Central memory CD8-positive, alpha-beta T cell (primary cell): ENCODE measurements at places on chromosomes 6 and 20.

DNA sequence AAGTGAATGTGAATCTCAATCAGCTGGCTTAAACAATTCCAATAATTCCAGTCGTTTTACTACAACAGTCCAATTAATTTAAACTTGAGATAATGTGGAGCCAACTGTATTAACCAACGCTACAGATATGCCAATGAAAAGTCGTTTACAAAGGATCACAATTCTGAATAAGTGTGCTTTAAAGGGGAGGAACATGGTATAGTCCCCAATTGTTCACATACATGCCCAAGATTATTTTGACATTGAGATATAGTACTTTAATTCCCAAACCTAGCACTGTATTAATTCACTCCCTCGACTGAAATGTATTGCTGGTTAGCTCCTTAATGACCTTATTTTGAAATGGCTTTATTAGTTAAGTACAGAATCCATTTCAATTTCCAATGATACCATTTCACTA is 2.5 kb downstream of the AKIRIN2 start:
- peak overlapping the region; percentile 80 for H3K27ac ChIP-seq
- H3K27me3 ChIP-seq, result no peaks in the 10 kb centered on the region
- no peak for DNase-seq
- peak overlapping the region; percentile 87 for H3K4me3 ChIP-seq

- H3K4me1 ChIP-seq, result peaks cover 22% of the 10 kb centered on the region
- no peak for DNase-seq
- H3K27ac ChIP-seq, result no peak overlapping the region
- H3K27me3 ChIP-seq, result peaks cover 34% of the 10 kb centered on the region
Measured at GRCh38 chr6:33193619-33194018, 1.4 kb upstream of the COL11A2 start.

DNA sequence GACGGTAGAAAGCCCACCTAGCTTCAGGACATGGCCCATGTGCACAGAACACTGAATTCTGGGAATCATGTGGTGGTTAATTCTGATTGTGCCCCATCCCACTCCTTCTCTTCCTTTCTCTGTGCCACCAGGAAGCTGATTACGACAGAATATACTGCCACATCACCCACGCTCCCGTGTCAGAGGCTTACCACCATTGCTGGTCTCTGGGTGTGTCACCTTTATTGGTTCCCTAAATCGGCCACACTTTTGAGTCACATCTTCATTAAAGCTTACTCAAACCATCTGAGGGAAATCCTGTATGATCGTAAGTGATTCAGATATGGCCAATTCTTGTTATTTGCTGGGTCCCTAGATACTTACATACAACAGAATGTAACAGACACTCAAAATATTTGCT is 3.1 kb downstream of the TRMT6 start:
- no peak for DNase-seq
- H3K36me3 ChIP-seq, result peaks cover 52% of the 10 kb centered on the region
- no peaks in the 10 kb centered on the region for H3K27me3 ChIP-seq

- H3K4me3 ChIP-seq, result no peak overlapping the region
- no peaks in the 10 kb centered on the region for H3K27me3 ChIP-seq
- peaks cover 7% of the 10 kb centered on the region for H3K4me1 ChIP-seq
- peak; percentile 71 for DNase-seq
- H3K36me3 ChIP-seq, result peaks cover 26% of the 10 kb centered on the region
- no peak overlapping the region for H3K27ac ChIP-seq
Measured at GRCh38 chr20:31560094-31560745, 44.9 kb upstream of the ID1 start.

DNA sequence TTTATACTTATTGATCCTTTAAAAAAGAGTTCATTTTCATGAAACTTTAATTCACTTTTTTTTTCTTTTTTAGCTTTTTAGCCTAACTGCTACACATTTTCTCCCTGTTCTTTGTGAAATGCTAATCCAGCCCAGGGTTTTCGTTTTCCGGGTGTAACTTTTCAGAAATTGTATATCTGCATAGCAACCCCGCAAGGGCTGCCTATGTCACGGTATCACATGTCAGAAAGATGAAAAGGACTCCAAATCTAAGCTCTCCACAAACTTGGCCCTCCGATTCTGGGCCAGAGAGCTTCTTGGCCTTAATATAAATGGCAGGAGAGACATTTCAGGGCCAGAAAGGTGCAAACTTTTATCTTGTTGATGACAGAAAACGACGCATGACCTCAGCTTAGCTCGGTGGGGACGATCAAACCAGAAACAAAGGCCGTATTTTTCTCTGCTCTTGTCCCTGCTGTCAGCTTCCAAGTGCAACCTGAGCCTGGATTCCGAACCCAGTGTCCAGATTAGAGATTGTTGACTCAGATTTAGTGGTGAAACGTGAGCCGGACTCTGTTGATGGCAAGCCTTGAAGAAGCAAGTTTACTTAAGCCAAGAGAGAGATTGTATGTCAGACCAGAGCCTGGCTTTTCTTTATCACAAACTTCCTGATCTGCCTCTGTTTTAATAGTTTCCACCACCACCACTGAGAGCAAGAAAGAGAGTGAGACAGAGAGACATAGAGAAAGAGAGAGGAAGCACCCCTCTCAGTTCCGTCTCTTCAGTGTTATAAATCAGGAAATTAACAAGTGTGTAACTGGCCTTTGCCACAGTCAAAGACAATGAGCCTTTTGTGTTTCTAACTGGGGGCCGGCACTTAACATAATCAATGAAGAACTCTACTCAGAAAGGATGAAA is 157.8 kb downstream of the SCML4 start:
- H3K27me3 ChIP-seq, result peaks cover 20% of the 10 kb centered on the region
- H3K4me1 ChIP-seq, result peaks cover 9% of the 10 kb centered on the region
- H3K4me3 ChIP-seq, result no peak overlapping the region
- DNase-seq, result no peak
- peaks cover 4% of the 10 kb centered on the region for H3K36me3 ChIP-seq
- H3K27ac ChIP-seq, result no peak overlapping the region

GRCh38 chr20:19688031-19688806 is 69.8 kb upstream of the RIN2 start:
- DNase-seq, result no peak
- H3K27ac ChIP-seq, result no peak overlapping the region

- H3K36me3 ChIP-seq, result no peaks in the 10 kb centered on the region
- no peaks in the 10 kb centered on the region for H3K4me1 ChIP-seq
- no peaks in the 10 kb centered on the region for H3K27me3 ChIP-seq
Measured at GRCh38 chr6:74087899-74088298, 391.9 kb downstream of the CD109 start.

- peaks cover 79% of the 10 kb centered on the region for H3K4me1 ChIP-seq
- H3K36me3 ChIP-seq, result peaks cover 10% of the 10 kb centered on the region
- DNase-seq, result no peak
- H3K27ac ChIP-seq, result peak overlapping the region; percentile 34
- H3K27me3 ChIP-seq, result no peaks in the 10 kb centered on the region
Measured at GRCh38 chr6:106087548-106088325, 1.6 kb downstream of the PRDM1 start.

DNA sequence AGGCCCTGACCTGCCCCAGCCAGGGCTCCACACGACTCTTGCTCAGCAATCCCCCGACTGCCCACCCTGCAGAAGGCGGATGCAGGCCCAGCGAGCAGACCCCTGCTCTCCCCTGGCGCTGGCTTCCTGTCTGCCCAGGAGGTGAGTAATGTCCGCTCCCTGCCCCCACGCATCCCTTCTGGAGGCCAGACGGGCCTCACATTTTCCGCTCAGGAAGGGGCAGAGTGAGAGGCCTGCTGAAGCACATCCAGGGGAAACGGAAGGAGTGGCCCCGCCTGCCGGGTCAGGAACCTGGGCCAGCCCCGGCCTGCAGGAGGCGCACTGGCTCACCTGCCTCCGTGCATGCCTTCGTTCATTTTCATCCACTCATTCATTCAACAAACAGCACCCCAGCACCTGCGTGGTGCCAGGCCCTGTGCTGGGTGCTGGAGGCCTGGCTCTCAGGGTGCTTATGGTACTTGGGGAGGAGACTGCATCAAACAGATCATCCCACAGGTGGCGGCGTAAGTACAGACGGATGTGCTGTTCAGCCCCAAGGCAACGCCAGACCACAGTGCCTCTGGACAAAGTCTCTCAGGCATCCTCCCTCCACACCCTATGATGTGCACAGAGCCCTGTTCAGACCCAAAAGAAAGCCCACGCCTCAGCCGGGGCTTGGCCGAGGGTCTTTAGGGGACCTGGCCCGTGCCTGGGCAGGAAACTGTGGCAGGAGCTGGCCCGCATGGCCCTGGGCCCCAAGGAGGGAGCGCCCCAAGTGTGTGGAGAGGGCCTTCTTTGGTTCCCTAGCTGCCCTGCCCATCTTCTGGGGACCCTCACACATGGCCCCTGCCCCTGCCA is 112.1 kb downstream of the ASXL1 start:
- H3K36me3 ChIP-seq, result peaks cover 16% of the 10 kb centered on the region
- H3K4me3 ChIP-seq, result no peak overlapping the region
- DNase-seq, result no peak
- no peak overlapping the region for H3K27ac ChIP-seq
- no peaks in the 10 kb centered on the region for H3K4me1 ChIP-seq
- H3K27me3 ChIP-seq, result no peaks in the 10 kb centered on the region

GRCh38 chr6:99491171-99491570 is 24.1 kb downstream of the USP45 start:
- H3K27ac ChIP-seq, result peak overlapping the region; percentile 83
- H3K4me3 ChIP-seq, result no peak overlapping the region
- H3K27me3 ChIP-seq, result no peaks in the 10 kb centered on the region
- H3K4me1 ChIP-seq, result peaks cover 13% of the 10 kb centered on the region
- DNase-seq, result no peak

- no peak overlapping the region for H3K4me3 ChIP-seq
- H3K27me3 ChIP-seq, result peaks cover 11% of the 10 kb centered on the region
- H3K4me1 ChIP-seq, result no peaks in the 10 kb centered on the region
- no peak overlapping the region for H3K27ac ChIP-seq
- no peak for DNase-seq
Measured at GRCh38 chr20:50013976-50014375, 31.2 kb downstream of the SNAI1 start.

DNA sequence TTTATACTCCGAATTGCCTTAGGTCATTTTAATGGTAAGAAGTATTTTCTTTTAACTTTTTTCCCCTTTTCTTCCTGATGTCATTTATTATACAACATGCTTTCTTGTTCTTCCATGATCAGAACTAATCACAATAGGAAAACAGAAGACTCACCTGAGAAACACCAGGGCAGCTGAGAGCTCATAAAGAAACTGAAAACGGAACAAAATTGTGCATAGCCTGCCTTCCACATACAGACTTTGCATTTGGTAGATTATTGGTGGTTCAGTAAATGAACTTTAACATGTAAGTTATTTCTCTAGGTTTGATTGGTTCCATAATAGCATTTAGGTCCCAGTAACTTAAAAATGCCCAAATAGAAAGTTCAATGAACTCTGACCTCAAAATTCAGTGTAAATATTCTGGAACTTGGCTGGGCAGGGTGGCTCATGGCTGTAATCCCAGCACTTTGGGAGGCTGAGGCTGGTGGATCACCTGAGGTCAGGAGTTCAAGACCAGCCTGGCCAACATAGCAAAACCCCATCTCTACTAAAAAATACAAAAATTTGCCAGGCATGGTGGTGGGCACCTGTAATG is 161.1 kb upstream of the DTNBP1 start:
- no peak for DNase-seq
- H3K4me3 ChIP-seq, result no peak overlapping the region
- H3K36me3 ChIP-seq, result peaks cover 1% of the 10 kb centered on the region
- no peak overlapping the region for H3K27ac ChIP-seq
- no peaks in the 10 kb centered on the region for H3K4me1 ChIP-seq

- no peaks in the 10 kb centered on the region for H3K27me3 ChIP-seq
- no peaks in the 10 kb centered on the region for H3K36me3 ChIP-seq
- DNase-seq, result no peak
- H3K27ac ChIP-seq, result no peak overlapping the region
Measured at GRCh38 chr6:163501439-163501838, 86.9 kb downstream of the QKI start.

DNA sequence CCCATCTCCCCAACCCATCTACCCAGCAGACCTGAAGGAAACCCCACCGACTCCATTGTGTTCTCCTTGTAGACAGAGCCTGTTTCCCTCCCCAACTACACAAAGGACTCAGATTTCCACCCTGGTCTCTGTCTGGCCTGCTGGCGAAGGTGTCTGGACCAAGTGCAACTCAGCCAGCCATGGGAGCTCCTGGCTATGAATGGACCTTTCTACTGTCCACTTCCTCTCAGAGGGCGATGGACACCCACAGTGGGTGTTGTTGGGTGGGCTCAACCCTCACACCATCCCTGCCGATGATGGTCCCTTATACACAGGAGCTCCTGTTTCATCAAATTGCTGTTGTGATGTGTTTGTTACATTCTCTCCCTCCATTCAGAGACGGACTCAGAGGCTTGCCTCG is 112.5 kb upstream of the PHACTR3 start:
- peaks cover 5% of the 10 kb centered on the region for H3K4me1 ChIP-seq
- no peak for DNase-seq
- no peak overlapping the region for H3K4me3 ChIP-seq
- no peak overlapping the region for H3K27ac ChIP-seq

DNA sequence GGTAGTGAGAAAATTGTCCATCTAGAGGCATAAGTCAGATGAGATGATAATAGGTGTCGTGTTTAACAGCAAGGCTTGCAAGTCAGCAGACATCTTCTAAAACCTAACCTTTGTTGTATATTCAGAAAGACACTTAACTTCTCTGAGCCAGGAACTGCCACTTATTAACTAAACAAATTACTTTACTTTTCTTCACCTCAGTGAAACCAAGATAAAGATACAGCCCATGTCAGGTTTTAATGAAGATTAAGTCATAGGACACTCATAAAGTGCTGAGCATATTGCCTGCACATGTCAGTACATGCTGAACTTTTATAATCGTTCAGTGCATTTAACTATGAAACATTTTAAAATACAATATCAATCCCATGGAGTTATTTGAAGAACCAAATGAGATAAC is 286.8 kb downstream of the NKAIN2 start:
- H3K4me1 ChIP-seq, result no peaks in the 10 kb centered on the region
- no peak for DNase-seq
- no peak overlapping the region for H3K4me3 ChIP-seq
- no peaks in the 10 kb centered on the region for H3K27me3 ChIP-seq
- no peaks in the 10 kb centered on the region for H3K36me3 ChIP-seq

GRCh38 chr6:37558168-37558567 is 58.5 kb upstream of the CCDC167 start:
- no peak overlapping the region for H3K4me3 ChIP-seq
- H3K27ac ChIP-seq, result peak overlapping the region; percentile 12
- peaks cover 47% of the 10 kb centered on the region for H3K4me1 ChIP-seq
- DNase-seq, result no peak
- H3K36me3 ChIP-seq, result peaks cover 10% of the 10 kb centered on the region

DNA sequence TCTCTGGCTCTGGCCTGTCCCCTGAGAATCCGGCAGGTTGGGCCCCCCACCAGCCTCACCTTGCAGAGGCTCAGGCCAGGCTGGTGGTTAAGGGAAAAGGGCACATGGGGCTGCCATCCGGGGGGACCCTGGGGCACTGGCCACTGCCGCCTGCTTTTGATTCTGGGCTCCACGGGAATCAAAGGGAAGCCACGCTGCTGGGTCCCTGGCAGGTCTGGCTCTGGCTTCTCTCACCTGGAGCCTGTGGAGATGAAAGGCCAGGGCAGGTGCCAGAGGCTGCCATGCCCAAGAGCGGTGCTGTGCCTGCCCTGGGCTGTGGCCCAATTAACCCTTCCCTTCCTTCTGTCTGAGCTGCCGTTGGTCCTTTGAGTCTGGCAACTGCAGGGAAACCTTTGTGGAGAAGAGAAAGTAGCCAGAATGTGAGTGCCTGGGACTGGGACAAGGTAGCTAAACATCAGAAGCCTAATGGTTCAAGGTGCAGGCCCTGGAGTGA is 9.4 kb upstream of the CDH22 start:
- H3K27me3 ChIP-seq, result peaks cover 93% of the 10 kb centered on the region
- no peak for DNase-seq
- no peaks in the 10 kb centered on the region for H3K36me3 ChIP-seq
- H3K4me1 ChIP-seq, result no peaks in the 10 kb centered on the region
